AG10803 (cell line): ENCODE measurements at places on chromosomes 7 and 10.

GRCh38 chr10:74118804-74119203, 31.8 kb downstream of the AP3M1 start:
- DNase-seq = no peak

GRCh38 chr10:76459016-76459730, 1027.7 kb downstream of the LRMDA start:
- no peak for DNase-seq

- no peak for DNase-seq
Observed at GRCh38 chr7:25624051-25624450, 395.8 kb upstream of the NPVF start.

- DNase-seq = no peak
Observed at GRCh38 chr10:75040576-75040975, 70.9 kb upstream of the SAMD8 start.

GRCh38 chr10:103764296-103765088, 90.9 kb downstream of the SH3PXD2A start:
- no peak for DNase-seq

DNA sequence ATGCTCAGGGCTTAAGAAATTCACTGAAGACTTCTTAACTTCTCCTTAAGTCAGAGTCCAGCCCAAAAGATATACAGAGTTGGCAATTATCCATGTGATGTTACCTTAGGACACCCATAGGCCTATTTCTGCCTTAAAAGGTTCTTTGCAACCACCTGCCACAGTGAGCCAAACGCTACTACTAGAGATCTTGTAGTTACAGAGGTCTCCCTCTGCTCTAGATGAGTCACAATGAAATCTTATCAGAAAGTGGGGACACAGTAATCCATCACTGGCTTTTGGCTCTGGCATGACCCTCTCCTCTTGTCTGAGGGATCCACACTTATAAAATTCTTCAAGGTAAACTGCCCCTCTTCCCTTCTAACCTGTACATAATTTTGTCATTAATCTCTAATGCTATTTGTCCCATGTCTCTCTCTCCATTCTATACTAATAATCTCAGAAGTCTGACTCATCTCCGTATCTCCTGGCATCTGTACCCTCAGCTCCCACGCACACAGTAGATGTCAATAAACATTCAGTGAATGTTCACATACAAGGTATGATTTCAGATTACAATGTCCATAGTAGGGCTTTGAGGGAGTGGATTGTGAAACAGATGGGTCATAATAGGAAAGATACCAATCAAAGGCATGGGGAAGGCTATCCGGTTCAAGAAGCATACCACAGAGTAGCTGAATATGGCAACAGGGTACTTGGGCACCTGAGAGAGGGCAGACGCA, 112.1 kb downstream of the SGMS1 start:
- DNase-seq = no peak

DNA sequence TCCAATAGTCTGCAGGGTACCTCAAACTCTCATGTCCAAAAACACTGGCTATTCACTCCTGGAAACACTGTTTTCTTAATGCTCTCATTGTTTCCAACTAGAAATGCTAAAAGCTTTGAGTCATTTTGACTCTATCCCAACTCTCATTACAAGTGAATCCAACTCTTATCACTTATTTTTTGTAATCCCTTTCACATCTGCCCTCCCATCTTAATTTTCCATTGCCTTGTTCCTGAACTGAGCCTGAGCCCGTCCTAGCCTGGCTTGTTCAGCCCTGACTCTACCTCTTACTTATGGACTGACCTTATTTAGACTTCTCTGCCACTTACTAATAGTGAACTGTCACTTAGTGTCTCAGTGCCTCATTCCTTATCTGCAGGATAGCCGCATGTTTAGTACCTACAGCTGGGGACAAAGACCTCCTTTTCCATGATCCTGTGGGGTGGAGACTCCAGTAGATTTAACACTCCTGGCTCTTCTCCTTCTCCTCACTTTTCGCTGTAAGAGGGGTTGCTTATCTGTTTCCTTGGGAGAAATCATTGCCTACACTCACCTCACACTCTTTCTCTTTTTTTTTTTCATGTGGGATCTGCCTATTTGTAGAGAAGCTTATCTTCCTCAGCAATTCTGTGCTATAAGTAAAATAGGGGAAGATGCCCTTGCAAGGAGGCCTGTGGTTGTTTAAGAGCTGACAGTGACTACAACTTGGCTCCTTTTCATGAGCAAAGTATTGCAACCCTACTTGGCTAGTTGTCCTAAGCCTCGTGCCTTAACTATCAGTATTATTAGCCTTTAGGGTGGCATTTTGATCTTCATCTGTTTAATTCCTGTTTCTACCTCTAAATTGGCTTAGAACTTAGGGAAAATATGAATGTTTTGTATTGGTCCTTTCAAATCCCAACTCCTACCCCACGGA, 56.4 kb downstream of the SLC16A12 start:
- peak; percentile 51 for DNase-seq

GRCh38 chr7:7786595-7786994, 68.2 kb upstream of the RPA3 start:
- no peak for DNase-seq

DNA sequence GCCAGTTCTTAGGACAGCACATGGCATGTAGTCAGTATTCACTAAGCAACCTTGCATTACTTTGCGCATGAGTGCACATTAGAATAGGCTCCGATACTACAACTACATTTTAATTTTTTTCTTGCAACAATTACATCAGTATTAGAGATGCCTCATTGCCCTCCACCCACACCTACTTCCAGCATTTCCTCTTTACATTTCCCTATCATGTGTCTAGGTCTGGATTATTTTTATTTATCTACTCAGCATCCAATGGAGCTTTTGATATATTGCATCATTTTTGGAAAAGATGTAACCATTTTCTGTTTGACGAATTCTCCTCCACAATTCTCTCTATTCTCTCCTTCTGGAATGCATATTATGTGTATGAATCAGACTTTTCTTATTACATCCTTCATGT, 258.2 kb upstream of the GLI3 start:
- peak; percentile 37 for DNase-seq

DNA sequence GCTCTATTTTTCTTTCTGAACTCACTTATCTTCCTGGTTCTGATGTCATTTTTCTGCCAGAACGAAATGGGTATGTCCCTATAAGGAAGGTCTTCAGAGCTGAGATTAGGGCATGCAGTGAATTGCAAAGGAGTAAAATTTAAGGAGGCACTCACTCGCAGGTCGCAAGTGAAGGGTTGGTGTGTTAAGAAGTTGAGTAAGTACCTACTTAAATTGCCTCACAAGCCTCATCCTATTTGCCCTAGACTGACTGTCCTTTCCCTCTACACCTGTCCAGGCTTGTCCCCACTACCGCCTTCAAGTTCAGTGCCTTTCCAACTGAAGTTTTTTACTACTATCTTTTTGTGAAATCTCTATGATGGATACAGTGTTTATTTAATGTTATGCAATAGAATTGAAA, 191.5 kb downstream of the AHR start:
- DNase-seq = no peak

DNA sequence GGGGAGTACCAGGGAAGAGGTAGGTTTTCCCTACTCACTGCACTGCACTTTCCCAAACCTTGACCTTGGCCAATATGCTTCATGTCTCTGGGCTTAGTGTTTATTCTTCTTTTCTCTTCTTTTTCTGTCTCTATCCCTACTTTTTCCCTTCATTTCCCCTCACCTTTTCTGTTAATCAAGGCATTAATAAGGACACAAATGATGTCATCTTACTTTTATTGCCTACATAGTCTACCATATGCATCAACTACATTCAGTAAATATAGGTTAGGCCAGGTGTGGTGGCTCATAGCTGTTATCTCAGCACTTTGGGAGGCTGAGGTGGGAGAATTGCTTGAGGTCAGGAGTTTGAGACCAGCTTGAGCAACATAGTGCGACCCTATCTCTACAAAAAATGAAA, 13.0 kb upstream of the ZNF503 start:
- DNase-seq = no peak

- no peak for DNase-seq
Observed at GRCh38 chr10:46329690-46330016, 42.9 kb downstream of the ANTXRL start.

GRCh38 chr10:46557319-46558121, 1.1 kb upstream of the GPRIN2 start:
- DNase-seq = no peak

- no peak for DNase-seq
Observed at GRCh38 chr10:68334672-68335467, 2.1 kb upstream of the PBLD start.

DNA sequence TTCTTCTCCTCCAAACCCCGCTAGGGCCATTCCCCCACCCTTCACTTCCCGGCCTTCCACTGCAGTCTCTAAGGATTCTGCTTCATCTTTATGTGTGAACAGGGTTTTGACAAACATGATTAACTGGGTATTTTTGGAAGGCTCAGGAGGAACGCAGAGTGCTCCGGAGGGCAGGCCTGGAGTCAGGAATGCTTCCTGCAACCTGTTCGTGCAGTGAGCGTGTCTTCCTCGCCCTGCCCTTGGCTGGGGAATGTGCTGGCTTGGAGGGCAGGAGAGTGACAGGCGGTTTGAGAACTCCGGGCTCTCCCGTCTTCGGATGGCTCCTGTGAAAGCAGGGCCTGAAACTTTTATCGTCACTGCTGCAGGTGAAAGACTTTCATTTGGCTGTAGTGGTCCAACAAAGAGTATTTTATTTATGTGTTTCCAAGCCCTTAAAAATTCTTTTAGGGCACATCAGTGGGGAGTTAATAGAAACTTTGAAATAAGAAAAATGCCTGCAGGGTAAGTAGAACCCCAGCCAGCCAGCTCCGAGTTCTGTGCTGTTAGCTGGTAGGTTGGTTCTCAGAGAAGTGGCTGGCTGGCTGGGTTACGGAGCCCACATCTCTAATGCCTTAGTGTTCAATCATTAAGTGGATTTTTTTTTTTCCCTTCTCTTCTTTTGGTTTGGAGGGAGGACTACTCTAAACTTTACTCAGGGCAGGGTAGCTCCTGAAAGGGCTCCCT, 51.0 kb downstream of the TCF7L2 start:
- DNase-seq = peak; percentile 51

GRCh38 chr7:45682836-45683555, 108.8 kb downstream of the ADCY1 start:
- DNase-seq = no peak

DNA sequence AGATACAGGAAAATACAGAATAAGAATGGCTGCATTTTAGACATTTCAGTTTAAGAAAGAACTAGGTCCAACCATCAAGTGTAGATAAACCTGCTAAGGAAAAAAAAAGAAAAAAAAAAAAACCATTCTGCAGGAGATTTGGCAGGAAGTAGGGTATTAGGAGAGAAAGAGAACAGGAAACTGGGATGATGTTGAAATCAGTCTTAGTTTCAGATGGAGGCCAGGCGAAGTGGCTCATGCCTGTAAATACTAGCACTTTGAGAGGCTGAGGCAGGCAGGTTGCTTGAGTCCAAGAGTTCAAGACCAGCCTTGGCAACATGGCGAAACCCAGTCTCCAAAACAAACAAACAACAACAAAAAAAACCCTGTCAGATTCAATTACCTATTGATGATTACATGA, 120.2 kb downstream of the RAB11FIP2 start:
- DNase-seq = peak; percentile 45

DNA sequence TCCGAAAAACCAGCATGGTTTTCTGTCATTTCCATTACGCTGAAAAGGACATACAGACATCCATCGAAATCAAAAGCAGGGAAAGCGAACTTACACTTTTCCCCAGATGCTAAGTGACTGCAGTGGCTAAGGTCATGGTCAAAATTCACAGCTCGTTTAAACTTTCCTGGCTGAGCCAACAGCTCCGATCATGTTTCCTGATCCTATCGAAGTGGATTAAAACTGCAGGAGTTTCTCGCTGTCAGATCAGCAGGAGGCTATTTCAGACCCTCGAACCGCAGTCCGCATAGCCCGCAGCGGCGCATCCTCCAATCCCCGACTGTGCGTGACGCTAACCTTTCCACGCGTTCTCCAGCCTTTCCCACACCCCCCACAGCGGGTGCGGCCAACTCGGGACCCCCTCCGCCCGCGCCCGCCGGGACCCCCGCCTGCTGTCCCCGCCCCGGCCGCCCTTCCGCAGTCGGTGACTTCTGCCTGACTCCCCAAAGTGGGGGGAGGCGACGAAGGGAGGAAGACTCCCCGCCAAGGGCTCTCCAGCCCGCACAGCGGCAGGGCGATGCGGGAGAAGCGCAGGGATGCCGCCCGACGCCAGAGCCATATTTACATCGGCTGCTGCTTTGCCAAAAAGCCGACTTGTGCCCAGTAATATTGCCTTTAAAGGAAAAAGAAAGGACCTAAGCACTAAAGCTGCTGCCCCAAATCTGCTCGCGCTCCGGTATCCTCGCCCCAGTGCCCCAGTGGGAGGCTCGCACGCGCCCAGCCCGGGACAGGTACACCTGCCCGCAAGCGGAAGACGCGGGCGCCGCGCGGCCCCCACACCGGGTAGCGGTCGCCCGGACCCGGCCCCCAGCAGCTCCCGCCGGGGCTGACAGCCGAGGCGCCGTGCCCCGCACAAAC, 1.2 kb downstream of the PIP4K2A start:
- peak; percentile 27 for DNase-seq

DNA sequence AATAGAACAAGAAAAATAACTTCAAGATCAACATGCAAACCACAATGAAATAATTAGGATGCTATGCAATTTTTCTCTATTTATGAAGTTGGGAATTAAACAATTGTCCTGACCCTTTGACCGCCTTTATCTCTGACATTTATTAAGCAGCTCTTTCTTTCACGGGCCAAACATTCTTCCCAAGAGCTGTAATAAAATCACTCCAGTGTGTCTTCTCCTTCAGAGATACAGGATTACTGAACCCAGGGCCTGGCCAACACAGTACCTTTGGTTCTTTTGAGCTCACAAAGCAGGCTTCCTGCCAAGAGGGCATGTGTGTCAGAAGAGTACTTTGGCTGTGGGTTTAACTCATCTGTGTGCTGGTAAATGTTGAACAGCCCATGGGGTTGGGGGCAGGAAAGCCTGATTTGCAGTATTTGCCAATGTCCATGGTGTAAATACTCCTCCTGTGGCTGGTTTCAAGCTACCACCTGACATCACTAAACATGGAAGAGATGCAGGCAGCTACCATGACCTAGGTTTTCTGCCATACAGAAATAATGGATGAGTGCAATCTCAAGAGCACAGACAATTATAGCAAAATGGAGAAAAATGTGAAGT, 121.7 kb downstream of the FANK1 start:
- peak; percentile 37 for DNase-seq

- no peak for DNase-seq
Observed at GRCh38 chr7:151374726-151375125, 33.1 kb downstream of the NUB1 start.

DNA sequence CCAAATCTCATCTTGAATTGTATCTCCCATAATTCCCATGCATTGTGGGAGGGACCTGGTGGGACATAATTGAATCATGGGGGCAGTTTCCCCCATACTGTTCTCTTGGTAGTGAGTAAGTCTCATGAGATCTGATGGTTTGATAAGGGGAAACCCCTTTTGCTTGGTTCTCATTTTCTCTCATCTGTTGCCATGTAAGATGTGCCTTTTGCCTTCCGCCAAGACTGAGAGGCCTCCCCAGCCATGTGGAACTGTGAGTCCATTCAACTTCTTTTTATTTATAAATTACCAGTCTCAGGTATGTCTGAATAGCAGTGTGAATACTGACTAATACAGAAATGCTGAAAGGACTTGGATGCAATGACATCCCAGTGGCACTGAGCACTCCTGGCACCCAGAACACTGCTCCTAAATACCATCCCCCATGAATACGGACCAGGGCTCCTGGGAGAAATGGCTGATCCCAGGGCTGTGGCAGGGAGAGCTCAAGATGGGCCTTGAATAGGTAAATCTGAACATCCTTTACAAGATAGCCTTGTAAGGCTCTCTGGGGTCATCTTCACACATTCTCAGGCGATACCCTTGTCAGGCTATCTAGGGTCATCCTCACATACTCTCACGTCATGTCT, 19.4 kb downstream of the ZFAND2A start:
- DNase-seq = no peak
